ENCODE measurements at places on chromosomes 5 and 9. TPM values are rescaled to one million over a fixed set of nuclear protein-coding genes. Genes with fewer than 3 reads are reported as not detected.

The FOXD4L4 gene
- total RNA-seq = 0.15 TPM

The IFNK gene
- not detected for total RNA-seq

The ACOT12 gene
- total RNA-seq = not detected

The PRR7 gene
- 15.3 TPM for total RNA-seq

GRCh38 chr5:3526551-3527185 is 69.0 kb upstream of the IRX1 start:
- DNase-seq = no peak

DNA sequence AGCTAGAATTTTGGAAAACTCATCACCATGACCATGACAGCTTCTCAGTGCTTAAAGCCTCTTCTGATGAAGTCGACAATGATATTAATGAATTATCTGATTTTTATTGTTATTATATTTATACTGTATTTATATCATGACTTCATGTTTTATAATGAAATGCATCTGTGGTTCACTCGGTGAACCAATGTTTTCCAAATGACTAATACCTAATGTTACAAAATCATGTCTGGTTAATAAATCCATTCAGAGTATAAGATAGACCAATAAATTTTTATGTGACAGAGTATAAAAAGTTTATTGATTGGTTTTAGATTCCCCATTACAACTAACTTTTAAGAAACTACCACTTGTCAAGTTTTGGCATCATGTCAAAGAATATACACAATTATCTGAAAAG is 416.5 kb downstream of the MLLT3 start:
- no peak for DNase-seq

GRCh38 chr9:112487799-112488340 is 1.2 kb downstream of the KIAA1958 start:
- DNase-seq = no peak

DNA sequence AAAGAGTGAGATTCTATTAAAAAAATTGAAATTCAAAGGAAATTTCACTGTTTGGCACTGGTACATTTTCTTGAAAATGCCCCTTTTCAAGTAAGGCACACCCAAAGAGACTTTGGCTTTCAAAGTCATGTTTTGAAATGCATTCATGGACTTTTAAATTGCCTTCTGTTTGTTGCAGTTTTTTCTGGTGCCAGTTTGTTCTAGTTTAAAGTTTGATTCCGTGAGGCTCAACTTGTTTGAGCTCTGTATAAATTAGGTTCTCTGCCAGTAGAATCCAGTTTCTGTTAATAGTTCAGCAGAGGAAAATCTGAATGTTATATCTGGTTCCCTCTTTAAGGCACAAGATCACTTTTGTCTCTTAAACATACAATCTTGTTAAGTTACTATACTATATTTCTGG is 16.4 kb downstream of the ATP6V0E1 start:
- no peak for DNase-seq

GRCh38 chr5:95141141-95141540 is 143.8 kb downstream of the MCTP1 start:
- DNase-seq = no peak

- no peak for DNase-seq
These were observed 83.9 kb downstream of the LRRC70 start for GRCh38 chr5:62662521-62662920.

DNA sequence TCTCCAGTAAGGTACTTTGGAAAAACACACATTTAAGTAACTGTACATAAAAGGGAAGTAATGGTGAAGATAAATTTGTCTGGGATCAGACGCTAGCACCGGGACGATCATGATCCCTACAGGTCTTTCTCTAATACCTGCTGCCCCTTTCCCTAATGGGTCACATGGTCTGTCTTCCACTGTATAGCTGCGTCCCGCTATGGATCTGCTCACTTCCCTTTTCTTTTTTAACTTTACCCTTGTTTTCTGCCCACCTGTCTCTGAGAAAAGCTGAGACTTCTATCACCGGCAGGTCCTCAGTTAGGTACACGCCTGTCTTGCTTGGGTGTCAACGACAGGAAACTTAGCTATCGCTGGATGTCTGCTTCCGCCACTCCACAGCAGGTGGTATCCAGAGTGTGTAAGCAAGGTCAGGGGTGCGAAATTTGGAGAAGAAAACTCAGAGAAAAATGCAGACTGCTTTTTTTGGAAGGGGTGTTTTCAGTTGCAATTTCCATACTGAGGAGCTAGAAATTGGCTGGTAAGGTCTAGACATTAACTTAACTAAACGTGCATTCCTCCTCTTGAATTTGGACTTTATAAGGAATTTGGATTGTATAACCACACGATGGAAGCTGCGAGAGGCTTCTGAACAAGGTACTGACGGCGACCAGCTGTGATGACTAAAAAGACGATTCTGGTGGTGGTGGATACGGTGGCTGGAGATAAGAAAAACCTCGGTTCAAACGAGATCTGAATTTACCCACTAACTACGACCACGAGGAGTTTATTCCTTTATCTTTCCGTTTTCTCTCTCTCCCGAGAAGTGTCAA is 1.1 kb upstream of the ICE1 start:
- DNase-seq = peak; percentile 22

Measured in CD8-positive, alpha-beta memory T cell (primary cell).